Brain microvascular endothelial cell (primary cell): ENCODE measurements at places on chromosomes 1 and 21.

DNA sequence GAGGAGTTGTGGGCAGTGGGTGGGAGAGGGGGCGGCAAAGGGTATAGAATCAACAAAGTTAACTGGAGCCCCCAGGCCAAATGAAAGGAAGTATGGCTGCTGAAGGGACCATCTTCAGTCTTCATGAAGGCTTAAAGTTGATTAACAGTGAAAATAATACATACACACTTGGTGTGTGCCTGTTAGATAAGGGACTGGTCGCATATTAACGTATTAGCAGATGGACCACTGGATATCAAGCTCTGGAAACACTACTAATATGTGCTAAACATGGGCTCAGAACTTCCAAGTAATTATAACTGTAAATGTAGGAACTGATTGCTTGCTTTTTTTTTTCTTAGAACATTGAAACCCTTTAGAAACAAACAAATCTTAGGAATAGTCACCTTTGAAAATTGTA, 224.7 kb upstream of the KIAA0040 start:
- no peak for DNase-seq

GRCh38 chr1:39026866-39027507, 837 bp downstream of the NDUFS5 start:
- no peak for DNase-seq

GRCh38 chr21:41715649-41716281, 51.1 kb downstream of the RIPK4 start:
- DNase-seq: no peak

- no peak for DNase-seq
These were observed 71.6 kb upstream of the C1orf21 start for GRCh38 chr1:184315254-184315653.

DNA sequence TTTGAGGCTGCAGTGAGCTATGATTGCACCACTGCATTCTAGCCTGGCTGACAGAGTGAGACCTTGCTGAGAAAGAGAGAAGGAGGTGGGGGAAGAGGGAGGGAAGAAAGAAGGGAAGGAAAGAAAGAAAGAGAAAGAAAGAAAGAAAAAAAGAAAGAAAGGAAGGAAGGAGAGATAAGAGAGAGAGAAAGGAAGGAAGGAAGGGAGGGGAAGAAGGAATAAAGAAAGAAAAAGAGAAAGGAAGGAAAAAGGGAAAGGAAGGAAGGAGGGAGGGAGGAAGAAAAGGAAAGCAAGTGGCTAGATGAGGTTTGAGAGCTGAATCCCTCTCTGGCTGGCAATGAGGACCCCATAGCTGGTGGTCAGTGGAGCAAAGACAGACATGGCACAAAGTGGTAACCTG, 20.4 kb downstream of the MT1HL1 start:
- no peak for DNase-seq
